Kidney epithelial cell (primary cell): ENCODE measurements at places on chromosomes 3 and 15. TPM values are rescaled to one million over a fixed set of nuclear protein-coding genes. Genes with fewer than 3 reads are reported as not detected.

Gene MGLL
- total RNA-seq: 71.8 and 76.3 TPM in 2 replicates

Gene APOD
- total RNA-seq: not detected in 2 replicates

DNA sequence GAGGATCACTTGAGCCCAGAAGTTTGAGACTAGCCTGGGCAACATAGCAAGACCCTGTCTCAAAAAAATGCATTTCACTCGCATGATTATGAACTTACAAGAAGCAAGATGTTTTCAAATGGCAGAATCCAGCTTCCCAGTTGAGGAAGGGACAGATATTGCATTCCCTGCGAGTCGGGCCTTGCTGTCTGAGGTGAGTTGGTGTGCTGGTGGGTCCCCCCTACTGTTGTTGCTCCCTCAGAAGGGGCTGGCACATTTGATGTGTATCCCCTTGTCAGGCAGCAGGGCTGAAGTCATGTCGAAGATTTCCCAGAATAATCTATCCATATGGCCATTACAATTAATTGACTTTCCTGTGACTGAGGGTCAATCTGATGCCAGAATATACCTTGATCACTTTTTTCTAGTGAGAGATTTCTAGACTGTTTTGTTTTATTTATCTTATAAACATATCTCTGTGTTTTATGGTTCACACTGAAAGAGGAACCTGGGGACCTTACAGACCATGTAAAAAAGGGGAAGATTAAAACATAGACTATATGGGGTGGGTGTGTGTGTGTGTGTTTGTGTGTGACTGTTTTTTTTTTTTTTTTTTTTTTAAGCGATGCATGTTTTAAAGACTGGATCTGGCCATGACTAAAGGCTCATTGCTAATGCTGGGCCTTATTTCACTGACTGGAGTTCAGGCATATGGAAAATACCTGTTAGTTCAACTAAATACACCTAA, 112.1 kb upstream of the MRPS22 start:
- DNase-seq: no peak

DNA sequence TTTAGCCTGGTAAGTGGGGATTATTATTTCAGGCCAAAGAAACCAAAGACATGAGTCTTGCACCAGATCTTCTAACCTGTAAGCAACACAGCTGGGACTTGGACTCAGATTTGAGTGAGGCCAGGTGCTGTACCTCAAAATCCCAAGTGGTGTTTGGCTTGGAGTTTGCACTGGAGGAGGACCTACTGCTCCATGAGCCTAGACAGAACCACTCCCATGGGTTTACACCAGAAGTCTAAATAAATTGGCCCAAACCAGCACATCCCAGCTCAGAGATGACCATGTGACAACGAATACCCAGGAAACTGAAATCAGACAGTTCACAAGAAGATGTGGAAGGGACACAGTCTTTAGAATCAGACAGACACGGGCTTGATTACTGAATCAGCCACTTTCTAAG, 47.5 kb downstream of the MINAR1 start:
- DNase-seq: no peak

DNA sequence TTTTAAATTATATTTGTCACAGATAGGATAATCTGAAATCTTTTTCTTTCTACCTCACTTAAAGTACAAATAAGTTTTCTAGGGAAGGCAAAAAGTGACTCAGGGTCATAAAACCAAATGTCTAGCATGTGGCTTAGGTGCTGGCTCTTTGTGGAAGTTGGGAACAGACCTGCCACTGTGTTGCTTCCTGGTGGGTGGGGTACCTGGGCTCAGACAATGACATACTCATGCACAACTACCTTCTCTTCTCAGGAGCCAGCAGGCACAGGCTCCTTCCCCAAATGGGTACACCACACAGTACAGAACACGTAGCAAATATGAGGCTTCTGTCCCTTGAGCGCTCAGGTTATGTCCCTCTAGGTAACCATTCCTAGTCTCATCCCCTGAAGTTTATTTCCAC, 40.1 kb upstream of the MUC13 start:
- no peak for DNase-seq

GRCh38 chr15:85407421-85408269, 27.2 kb downstream of the AKAP13 start:
- DNase-seq: peak; percentile 54

Gene ZNF860
- total RNA-seq: 1.3 and 2.2 TPM in 2 replicates

DNA sequence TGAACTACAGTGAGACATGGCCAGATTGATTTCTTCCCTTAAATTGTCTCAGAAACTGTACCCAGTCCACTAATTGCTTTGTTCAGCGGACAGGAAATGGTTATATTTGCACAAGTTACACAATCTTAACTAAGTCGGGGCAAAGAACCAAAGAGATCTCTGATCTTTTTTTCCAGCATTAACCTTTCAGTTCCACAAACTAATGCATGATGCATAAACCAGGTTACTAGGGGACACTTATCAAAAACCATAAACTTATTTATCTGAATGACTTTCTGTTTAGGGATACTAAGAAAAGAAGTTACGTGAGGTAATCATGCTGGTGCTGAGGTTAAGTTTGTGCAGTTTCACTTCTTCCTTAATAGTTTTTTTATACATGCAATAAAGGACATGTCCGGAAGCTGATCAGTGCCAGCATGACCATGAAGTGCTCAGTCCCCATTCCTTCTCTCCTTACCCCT, 22.4 kb downstream of the FNDC3B start:
- no peak for DNase-seq

GRCh38 chr3:153000325-153000724, 161.7 kb upstream of the RAP2B start:
- DNase-seq: no peak

DNA sequence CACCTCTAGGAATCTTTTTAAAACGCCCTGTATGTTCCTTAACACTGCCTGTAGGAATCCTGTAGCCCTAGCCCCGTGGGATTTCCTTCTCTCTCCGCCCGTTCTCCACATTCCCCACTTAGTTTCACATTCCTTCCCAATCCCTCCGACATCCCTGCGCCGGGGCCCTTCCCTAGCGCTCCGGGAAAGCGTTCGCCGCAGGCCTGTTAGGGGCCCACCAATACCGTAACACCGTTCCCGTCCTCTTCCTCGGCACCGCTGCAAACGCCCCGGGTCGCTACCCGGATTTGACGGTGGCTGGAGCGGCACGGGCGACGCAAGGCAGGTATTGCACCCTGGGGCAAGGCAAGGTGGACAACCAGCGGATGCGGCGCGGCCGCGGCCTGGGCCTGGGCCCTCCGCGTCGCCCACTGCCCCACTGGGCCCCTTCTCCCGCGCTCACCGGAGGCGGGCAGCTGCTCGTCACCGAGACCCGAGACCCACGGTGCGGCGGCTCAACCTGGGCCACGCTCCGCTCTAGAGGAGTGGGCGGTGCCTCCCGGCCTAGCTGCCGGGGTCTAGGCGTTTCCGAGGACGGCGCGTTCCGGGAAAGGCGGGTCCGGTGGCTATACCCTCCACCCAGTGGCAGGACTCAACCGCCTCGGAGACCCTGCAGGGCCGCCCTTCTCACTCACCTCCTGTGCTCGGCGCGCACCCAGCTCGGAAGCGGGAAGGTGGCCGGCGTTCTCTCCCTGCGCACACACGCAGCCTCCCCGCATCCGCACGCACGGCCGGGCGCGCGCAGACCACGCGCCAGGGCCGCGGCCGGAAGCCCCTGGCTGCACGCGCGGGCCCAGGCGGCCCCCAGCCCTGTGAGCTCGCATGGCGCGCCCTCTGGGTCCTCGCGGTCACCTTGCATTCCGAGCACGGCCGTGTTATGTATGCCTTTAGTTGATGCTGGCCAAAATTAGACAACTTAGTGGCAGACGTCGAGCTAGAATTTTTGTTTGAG, at the start of gene B3GALNT1:
Gene B3GALNT1 (minus strand): TSS at position 789 of the 991 bp plus-strand sequence. CDS start 18,595 bp downstream, outside the sequence.
- DNase-seq: peak; percentile 18

DNA sequence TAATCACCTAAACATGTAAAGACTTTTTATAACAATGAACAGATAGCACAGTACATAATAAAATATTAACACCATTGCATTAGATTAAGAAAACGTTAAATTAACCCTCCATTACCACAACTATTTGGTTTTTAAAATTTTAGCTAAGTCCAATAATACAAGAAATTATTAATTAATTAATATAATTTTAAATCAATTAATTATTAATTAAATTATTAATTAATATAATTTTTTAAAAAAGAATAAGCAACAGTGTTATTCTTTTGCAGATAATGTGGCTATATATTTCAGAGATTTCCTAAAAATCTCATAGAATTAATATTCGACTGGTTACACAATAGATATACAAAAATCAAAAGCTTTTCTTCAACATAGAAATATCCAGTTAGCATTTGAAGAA, 82.5 kb downstream of the ECT2 start:
- DNase-seq: no peak

DNA sequence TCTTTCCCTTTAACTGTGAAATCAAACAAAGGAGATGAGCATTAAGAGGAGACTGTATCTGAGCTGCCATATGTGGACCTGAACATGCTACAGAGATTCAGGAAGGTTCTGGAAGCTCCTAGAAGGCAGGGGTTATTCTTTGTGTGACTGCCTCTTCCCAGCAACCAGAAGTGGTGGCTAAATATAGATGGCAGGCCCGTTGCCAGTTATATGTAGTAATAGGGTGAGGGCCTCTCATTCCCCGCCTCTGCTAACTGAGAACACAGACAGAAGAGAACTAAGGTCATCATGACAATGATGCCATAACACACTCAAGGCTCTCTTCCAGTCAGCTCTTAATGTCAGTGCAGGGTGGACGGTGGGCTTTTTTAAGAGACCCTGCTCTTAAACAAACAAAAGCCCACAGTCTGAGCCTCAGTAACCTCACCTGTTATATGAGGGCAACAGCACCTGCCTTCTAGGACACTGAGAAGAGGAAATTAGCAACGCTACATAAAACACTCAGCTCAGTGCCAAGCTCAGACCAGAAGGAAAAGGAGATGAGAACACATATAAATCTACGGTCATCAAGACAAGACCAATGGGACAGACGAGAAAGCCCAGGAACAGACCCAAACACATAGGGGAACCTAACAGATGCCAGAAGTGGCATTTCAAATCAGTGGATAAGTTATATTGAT, 22.3 kb downstream of the CFAP92 start:
- DNase-seq: no peak

DNA sequence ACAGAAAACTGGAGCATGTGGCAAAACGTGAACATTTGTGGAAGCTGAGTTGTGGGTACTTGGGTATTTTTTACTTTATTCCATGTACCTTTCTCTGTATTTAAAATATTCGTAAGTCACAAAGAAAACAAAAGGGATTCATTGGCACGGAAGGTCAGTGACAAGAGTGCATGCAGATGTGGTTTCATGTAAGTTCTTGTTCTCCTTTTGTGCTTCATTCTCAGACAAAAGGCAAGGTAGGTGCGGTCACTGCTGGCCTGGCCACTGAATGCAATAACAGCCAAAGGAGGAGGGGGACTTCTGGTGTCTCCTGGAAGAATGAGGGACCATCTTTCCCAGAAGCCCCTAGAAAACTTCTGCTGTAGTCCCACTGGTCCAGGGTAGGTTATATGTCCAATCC, 200.0 kb upstream of the TOPAZ1 start:
- no peak for DNase-seq

GRCh38 chr3:58317811-58318210, 11.5 kb downstream of the HTD2 start:
- no peak for DNase-seq

Gene MAP1A
- 2.0 and 2.5 TPM in 2 replicates for total RNA-seq

DNA sequence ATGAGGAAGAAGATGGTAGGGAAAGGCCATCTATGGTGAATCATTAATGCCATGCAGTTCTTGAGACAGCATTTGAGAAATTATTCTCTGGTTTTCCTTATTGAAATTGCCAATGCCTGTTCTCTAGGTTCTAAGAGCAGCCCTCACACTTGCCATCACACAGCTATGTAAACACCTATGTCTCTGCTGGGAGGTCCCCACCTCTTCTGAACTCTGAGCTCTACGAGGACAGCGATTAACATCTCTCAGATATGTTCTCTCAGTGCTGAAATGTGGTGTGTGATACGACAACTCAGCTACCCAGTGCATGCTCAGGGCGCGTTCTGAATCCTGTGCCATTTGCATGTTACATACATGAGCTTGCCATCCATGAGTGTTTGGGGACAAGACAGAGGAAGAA, 131.3 kb upstream of the CTDSPL start:
- no peak for DNase-seq

GRCh38 chr3:187000711-187001151, 70.4 kb downstream of the ST6GAL1 start:
- no peak for DNase-seq

Gene AVEN
- total RNA-seq: 20.4 and 24.4 TPM in 2 replicates

GRCh38 chr3:120495809-120496208, 45.0 kb upstream of the FSTL1 start:
- DNase-seq: no peak

Gene PIGZ
- 0.88 and 1.1 TPM in 2 replicates for total RNA-seq

Gene TP53BP1
- total RNA-seq: 34.8 and 46.8 TPM in 2 replicates

Gene CDCP1
- total RNA-seq: 82.0 and 92.1 TPM in 2 replicates

Gene KCNMB2
- total RNA-seq: 3.6 TPM in 1 of 2 replicates, not detected in the other

DNA sequence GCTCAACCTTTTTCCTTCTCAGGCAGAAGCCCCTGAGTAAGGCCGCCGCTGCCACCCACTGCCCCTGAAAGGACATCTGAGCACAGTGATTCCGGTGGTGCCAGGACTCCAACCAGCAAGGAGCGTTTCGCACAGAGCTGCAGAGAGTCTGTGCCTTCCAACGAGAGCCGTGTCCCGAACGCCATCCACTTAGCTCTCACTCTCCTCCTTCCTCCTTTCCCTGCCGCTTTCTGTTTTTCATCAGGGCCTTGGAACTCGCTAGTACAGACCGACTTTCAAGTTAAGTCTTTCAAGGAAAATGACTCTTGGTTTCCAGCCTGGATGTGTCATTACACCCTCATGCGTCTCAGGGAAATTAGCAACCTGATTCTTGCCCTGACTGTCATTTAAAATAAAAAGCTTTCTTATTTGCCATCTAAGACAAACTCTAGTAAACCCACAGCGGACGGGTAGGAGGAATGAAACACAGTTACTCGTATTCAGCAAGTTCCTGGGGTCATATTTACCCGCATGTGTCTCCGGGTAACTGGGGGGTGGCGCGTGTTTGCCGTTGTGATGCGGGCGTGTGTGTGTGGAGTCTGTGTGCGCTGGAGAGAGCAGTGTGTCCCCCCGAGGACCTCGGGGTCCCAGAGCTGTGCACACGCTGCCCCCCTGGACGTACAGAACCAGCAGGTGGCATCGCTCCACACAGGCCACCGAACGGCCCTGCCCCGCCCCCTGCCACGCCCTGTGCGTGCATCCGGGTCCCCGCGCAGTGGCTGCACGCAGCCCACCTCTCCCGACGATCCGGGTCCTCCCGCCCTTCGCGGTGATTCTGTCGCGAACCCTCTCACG, 30.4 kb upstream of the ALDH1A3 start:
- no peak for DNase-seq

DNA sequence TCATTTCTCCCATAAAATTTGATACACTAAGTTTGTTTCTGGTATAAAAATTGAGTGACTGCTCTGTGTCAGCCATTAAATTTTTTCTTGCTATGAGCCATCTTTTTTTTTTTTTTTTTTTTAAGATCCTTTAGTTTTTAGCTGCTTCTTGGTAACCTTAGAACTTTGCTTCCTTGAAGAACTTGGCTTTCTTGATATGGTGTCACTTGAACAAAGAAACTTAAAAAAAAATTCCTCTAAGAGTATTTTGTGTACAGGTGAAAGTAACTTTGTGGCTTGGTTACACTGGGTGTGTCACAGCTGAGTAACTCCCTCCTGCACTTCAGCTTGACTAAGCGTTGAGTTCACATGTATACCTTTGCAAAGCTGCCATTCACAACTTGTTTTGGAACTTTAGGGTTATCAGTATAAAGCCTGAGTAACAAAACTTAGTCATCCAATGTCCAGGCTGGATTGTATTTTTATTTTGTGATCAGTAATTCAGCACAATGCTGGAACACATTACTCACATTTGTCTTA, 6.5 kb downstream of the CHD2 start:
- no peak for DNase-seq

GRCh38 chr3:147462856-147463255, 53.7 kb downstream of the ZIC1 start:
- DNase-seq: no peak
